Natural killer cell (primary cell): ENCODE measurements at places on chromosomes 5 and 9. TPM values are rescaled to one million over a fixed set of nuclear protein-coding genes. Genes with fewer than 3 reads are reported as not detected.

- no peak for DNase-seq
These were observed at the start of gene PCDHGA9 for GRCh38 chr5:141402553-141403243. Gene PCDHGA9, plus strand, starts transcription at chr5:141402778. Its CDS starts 175 bp downstream, at chr5:141402953.

The GAS1 gene
- 2.8 TPM for total RNA-seq

The GPR21 gene
- total RNA-seq, result 1.9 TPM

- DNase-seq, result no peak
These were observed 124.3 kb downstream of the TTC39B start for GRCh38 chr9:15182730-15183129.

DNA sequence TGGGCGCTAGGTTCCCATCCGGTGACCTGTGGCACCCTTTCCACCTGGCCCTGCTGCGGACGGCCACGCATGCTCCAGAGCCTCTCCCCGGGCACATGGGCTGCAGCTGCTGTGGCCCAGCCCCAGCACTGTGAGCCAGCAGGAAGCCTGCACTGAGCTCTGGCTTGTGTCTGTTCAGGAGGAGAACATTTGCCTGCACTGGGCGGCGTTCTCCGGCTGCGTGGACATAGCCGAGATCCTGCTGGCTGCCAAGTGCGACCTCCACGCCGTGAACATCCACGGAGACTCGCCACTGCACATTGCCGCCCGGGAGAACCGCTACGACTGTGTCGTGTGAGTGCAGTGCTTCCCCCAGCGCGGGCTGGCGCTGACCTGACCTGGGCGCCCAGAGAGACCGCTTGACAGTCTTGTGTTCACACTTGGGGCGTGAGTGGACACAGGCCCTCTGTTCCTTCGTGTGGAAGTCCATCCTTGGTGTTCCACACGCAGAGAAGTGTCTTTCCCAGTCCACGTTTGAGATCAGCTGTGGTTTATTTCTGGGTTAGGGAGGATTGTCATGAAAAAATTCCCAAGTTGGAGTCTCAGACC lies 66.2 kb upstream of the CACNA1B start:
- no peak for DNase-seq

The IL3 gene
- total RNA-seq, result not detected

The PCDHA12 gene
- total RNA-seq, result not detected

DNA sequence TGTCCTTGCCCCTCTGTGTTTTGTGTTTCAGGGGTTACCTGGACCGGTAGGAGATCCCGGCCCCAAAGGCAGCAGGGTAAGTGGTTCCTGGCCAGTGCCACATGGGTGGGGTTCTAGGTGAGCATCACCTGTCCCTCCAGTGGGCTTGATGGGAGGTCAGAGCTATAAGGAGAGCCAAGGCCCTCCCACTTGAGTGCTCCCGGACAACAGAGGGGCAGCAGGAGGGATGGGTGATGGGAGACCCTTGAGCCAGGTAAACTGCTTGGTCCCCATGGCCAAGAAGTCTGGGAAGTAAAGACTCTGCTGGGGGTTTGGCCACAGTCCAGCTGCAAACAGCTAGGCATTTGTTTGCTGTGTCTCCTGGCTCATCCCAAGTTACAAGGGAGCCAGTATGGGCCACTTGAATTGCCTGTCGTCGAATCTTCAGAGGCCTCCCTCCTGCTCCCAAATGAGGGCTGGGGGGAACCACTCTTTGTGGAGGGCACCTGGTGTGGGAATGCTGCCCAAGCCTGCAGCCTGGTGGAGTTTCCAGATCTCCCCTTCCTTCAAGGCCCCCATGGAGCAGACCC lies 51.0 kb downstream of the COL27A1 start:
- DNase-seq, result no peak

GRCh38 chr9:136703276-136703860 lies 9.0 kb upstream of the DIPK1B start:
- DNase-seq, result no peak

- no peak for DNase-seq
These were observed 4.6 kb upstream of the FBXL17 start for GRCh38 chr5:108386345-108387061.
